NCI-H1694 treated with DMSO at 0.1 percent for 48 hours (cell line): ENCODE measurements at places on chromosomes 2 and 18.
A peak's percentile ranks its signal among the peaks of the same experiment; 100 is the strongest.

DNA sequence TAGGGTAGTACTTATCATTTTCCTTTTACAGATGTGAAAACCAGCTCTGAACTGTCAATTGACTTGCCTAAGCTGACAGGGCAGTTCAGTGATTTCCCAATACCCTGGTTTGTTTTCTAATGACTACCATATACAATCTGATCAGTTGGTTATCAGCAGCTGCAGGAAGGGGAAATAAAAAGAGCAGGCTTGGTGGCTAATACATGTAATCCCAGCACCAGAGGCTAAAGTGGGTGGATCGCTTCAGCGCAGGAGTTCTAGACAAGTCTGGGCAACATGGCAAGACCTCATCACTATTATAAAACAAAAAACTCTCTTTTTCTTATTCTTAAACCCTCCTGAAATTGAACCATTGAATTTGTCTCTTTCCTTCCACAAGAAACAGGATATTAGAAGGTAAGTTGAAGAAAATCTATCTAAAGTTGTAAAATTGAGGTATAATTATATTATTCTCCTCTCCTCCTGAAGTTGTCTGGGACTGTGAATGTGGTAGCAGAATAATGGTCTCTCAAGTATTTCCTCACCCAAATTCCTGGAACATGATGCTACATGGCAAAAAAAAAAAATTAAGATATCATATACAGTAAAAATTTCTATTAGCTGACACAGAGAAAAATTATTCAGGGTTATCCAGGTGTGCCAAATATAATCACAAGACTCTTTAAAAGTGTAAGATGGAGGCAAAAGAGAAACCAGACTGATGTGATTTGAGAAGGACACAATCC is 1441.6 kb downstream of the SUCLG1 start:
- DNase-seq, result no peak

- no peak for DNase-seq
These were observed 1.3 kb upstream of the YWHAQ start for GRCh38 chr2:9631878-9632700.

DNA sequence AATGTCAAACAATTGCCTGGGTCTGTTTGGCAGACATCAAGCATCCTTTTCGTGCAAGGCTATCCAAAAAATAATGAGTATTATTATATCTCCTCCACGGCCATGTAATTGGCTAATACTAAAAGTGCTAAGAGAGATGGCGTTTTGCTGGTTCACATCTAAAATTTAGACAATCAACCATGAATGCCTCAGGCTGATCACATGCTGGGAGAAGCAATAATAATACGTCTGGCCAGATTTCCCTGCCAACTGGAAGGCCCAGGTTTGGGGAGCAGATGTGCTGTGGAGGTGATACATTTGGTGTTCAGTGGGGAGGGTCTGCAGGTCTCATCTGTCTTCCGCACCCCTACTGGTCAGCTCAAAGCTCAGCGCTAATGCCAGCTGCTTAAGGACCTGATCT is 60.3 kb upstream of the CREB1 start:
- DNase-seq, result peak; percentile 72

GRCh38 chr2:191441496-191442214 is 196.5 kb downstream of the MYO1B start:
- DNase-seq, result peak; percentile 72

GRCh38 chr2:220202066-220202465 is 574.6 kb downstream of the SLC4A3 start:
- no peak for DNase-seq

DNA sequence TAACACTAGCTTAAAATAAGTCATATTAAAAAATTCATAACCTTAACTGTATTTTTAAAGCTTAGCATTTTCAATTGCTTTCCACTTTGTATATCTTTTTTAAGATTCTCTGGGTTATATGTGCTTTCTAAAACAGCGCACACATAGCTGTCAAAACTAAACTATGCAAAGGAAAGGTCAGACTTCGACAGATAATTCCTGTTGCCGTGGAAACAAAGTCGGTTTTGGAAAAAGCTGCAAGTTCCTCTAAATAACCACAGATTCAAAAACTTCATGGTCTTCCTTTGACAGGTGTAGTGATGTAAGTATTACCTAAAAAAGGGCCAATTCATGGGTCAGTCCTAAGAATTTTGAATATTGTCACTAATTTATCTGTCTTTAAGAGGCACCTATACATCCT is 249.6 kb upstream of the TFPI start:
- no peak for DNase-seq

DNA sequence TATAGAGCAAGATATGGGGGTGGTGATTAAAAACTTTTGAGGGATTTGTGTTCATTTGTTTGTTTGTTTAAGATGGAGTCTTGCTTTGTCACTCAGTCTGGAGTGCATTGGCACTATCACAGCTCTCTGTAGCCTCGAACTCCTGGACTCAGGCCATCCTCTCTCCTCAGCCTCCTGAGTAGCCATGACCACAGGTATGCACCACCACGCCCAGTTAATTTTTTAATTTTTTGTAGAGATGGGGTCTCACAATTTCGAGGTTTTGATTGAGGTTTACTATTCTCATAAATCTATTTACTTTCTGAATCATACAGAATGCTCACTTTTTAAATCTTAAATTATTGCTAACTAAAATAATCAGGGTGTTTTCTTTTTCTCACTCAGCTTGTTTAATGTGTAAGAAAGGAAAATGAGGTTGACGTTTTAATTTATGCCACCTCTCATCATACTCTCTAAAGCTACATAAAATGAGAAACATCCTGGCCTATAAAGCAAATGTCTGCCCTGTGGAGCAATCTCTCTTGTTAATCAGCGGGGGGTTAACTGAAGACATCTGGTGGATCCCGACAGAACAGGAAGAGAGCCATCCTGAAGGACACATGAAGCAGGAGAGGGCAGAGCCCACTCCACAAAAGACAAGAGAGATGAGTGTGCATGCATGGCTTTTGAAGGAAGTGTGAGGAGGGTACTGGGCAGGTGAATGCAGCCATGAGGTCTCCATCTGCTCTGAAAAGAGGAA is 589.1 kb upstream of the SLC8A1 start:
- no peak for DNase-seq

DNA sequence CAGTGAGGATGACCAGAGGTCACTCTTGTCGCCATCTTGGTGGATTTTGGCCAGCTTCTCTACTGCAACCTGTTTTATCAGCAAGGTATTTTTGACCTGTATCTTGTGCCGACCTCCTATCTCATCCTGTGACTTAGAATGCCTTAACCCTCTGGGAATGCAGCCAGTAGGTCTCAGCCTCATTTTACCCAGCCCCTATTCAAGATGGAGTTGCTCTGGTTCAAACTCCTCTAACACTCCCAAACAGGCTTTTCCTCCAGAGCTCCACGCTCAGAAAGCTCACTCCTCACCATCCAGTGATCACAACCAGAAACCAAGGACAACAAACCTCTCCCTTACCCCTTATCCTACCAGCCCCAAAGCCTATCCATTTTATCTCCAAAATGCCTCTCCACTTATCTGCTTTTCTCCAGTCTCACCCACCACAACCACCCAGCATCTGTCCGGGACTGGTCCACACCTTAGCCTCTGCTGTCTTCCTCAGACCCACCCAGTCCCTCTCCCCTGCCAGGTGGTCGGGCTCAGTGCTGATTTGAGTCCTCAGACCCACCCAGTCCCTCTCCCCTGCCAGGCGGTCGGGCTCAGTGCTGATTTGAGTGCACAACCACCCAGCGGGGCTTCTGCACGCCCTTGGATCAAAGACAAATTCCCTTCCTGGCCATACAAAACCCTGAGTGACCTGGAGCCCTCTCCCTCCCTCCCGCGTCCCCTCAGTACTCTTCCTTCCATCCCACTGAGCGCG is 11.7 kb upstream of the SMAD7 start:
- DNase-seq, result no peak

- peak; percentile 77 for DNase-seq
These were observed 19.6 kb downstream of the B3GNT2 start for GRCh38 chr2:62215306-62216064.

- DNase-seq, result no peak
These were observed 100.4 kb upstream of the CD226 start for GRCh38 chr18:70047931-70048603.

DNA sequence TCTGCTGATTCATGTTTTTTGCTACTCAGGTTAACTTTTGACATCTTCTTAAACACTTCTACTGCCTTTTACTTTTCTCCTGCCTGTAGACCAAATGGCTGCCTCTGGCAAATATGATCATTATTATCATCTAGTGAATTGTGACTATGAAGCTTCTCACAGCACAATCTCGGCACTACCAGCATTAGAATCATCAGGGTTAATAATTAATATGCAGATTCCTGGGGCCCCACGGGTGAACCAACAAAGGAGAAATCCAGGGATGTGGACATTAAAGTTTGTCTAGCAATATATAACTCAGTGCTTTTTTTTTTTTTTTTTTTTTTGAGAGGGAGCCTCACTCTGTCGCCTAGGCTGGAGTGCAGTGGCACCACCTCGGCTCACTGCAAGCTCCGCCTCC is 136.1 kb downstream of the SPOPL start:
- no peak for DNase-seq

- DNase-seq, result no peak
These were observed 60.5 kb downstream of the FANCL start for GRCh38 chr2:58180635-58181034.

- no peak for DNase-seq
These were observed 228.0 kb upstream of the SLC14A2 start for GRCh38 chr18:45387229-45387628.

DNA sequence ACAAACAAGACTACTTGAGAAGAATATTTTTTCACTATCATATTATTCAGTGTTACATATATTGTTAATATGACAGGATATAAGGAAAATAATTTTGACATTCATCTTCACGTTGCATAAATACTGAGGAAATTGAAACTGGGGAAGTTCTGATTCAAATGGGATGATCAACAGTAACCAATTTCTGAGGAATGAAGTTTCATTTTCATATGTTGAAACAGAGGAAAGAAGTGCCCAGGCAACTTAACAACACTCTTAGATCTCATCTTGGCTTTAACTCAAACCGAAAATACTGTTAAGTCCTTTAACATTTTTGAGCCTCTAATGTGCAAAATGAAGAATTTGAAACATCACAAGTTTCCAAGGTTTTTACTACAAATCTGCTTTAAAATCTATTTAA is 612.2 kb upstream of the VRK2 start:
- DNase-seq, result no peak

DNA sequence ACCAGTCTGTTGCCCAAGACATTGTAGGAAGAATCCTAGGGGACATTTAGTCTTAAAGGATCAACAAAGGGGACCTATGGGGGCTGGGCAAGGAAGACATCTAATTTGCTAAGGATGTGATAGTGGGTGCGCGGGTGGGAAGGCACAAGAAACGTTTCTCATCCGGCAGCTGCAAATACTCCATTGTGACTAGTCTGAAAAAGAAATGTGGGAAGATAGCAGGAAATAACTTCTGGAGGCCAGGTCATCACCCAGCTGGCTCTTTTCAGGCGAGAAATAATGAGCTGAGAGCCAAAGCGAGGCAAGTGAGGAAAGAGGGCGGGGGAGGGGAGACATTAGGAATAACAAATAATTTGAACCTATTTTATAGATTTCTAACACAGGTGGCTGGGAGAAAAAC is 70.3 kb upstream of the NCK2 start:
- DNase-seq, result no peak

GRCh38 chr2:200477667-200478131 is 32.2 kb downstream of the KCTD18 start:
- no peak for DNase-seq

DNA sequence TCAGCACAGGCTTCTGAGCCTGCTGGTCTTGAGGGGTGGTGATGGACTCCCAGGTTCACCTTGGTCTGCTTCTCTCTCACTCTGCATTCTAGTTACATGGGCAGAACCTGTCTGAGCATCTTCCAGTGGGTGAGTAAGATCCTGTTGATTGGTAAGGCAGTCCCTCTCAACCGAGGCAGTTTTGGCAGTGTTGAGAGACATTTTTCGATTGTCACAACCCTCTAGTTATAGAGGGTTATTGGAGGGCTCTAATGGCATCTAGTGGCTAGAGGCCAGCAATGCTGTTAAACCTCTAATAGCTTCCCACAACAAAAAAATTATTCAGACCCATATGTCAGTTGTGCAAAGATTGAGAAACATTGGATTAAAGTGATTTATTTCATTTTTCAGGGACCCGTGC is 9.3 kb upstream of the MGAT5 start:
- DNase-seq, result no peak

- DNase-seq, result no peak
These were observed 409.2 kb upstream of the HS6ST1 start for GRCh38 chr2:128727914-128728313.

GRCh38 chr2:68971591-68972231 is 2.7 kb upstream of the GKN1 start:
- no peak for DNase-seq

- DNase-seq, result no peak
These were observed 29.9 kb downstream of the RHBDD1 start for GRCh38 chr2:226865710-226866109.

- no peak for DNase-seq
These were observed 267.1 kb downstream of the ICOS start for GRCh38 chr2:204203704-204204103.
